GM23338 (cell line): ENCODE measurements at places on chromosomes 4 and X. TPM values are rescaled to one million over a fixed set of nuclear protein-coding genes. Genes with fewer than 3 reads are reported as not detected.

DNA sequence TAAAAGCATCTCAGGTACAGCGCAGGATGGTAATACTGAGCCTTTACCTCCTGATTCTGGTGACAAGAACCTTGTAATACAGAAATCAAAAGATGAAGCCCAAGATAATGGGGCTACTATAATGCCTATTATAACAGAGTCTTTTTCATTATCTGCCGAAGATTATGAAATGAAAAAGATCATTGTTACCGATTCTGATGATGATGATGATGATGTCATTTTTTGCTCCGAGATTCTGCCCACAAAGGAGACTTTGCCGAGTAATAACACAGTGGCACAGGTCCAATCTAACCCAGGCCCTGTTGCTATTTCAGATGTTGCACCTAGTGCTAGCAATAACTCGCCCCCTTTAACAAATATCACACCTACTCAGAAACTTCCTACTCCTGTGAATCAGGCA lies 3.2 kb downstream of the ZBTB33 start:
- DNase-seq = no peak

DNA sequence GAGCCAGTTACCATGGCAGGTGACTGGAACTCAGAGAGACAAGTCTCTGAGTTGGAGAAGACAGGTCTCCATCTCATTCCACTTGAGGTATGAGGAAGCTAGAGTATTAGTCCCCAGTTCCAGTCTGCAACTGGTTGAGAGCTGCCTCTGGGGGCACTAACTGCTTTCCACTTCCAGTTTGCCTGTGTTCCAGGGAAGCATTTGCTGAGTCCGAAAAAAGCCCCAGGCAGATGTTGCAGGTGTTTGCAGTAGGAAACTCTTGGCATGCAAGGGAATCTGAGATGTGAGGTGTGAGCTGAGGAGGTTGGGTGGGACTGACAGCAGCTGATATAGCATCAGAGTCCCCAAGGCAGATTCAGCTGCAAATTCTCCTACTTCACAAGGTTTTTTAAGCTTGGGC lies 272.2 kb upstream of the CASK start:
- peak; percentile 6 for DNase-seq

DNA sequence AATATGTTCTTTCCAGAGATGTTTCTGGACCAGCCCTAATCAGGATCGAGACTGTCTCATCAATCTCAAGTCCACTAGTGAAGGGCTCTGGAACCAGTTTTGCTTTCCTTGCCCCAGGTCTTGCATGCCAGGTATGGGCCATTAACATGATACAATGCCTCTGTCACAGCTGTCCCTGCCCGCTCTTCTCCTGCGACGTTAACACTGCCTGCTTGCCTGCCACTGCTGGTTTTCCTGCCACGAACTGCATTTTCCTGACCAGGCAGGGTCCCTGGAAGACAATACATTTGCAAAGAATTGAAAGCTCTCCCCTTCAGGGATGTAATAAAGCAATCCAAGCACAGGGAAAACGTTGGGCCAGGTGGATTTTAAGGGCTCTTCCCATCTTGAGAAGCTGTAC lies 200.3 kb downstream of the MID1 start:
- DNase-seq = no peak

Gene BRS3
- total RNA-seq = not detected in 2 replicates

Gene TRPC5OS
- not detected in 2 replicates for total RNA-seq

Gene CPZ
- 37.3 and 43.1 TPM in 2 replicates for total RNA-seq

Gene REPS2
- 2.6 and 4.4 TPM in 2 replicates for total RNA-seq
